ENCODE measurements at places on chromosomes 2 and 18.

DNA sequence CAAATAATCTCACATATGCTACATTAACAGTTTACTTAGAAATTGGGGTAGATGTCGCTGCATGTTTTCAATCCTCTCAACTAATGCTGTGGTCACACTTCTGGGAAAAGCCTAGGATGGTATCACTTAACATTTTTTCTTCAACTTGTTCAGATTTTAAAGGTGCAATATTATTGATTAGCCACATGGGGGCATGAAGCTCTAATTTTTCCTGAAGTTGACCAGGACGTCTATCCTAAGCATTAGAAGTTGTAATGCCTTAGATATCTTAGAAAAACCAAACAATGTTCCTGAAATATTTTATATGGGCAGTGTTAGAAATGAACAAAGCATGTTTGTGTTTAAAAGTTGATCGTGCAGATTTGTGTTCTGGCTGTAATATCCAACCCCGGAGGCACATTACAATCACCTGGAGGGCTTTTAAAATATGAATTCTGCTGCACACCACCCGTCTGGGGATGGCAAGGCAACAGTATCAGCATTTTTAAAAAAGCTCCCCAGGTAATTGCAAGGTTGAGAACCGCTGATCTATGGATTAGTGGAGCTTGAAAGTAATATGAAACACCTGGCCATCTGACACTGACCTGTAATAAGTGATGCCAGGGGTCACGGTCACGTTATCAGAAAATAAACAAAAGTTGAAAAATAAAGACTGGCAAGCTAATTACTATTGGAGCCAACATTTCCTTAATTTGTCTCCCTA, 100.5 kb upstream of the LMAN1 start:
- no peak for DNase-seq

DNA sequence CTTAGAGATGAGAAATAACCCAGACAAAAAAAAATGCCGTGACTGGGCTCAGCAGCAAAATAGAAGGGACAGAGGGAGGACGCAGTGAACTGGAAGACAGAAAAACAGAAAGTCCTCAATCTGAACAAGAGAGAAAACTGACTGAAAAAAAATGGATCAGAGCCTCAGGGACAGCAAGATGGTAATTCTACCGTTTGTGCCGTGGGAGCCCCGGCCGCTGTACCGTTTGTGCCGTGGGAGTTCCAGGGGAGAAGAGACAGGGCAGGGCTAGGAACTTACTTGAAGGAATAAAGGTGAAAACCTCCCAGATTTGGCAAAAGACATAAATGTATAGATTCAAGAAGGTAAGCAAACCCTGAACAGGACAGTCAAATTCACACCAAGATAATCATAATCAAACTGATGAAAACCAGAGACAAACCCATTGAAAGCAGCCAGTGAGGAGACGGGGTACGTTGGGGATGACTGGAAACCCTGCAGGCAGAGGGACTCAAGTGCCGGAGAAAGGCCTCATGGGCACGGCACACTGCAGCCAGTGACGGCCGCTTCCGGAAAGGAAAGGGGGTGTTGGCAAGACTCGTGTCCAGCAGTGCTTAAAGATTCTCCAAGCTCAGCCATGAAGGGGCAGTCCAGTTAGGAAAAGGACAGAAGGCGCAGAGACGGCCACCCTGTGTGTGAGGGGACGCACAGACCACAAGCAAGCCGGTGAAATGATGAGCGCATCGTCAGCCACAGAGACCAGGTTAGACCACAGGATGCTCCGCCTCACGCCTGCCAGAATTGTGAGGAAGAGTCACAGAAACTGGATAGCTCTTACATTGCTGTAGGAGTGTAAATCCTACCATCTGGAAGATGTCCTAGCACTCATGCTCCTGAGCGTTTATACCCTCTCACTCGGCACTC, 40.0 kb upstream of the NFATC1 start:
- no peak for DNase-seq

DNA sequence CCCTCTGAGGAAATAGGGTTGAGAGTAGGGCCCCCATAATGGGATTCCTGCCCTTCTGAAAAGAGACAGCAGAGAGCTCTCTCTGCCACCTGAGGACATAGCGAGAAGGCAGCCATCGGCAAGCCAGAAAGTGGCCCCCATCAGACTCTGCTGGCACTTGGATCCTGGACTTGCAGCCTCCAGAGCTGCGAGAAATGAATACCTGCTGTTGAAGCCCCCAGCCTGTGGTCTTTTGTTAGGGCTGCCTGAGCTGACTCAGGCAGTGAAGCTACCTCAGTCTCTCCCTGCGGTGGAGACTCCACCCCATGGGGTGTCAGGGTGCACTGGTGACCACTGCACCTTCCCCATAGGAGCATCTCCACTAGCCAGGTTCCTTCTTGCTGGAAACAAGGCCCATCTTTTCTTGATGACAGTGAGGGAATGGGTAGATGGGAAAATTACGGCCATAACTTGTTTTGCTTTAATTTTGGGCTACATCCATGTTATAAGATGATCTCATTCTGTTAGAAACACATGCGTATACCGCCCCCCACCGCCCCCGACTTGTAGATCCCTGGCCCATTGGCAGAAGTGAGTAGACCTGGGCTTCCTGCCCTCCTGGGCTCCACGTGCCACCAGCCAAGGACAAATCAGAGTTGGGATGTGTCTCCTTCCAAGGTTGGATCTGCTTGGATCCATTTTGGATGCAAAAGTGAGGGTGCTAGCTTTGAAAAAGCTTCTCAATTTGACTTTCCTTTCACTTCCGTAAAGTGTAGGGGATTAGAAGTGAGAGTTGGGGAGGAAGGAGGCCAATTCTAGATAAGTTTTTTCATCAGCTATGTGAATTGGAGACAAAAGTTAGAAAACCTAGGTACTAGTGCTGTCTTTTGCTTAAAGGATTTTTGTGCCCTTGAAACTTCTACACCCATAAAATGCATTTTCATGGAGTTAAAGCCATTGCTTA, 42.9 kb downstream of the NCK2 start:
- peak; percentile 43 for DNase-seq

GRCh38 chr2:230205721-230206120, 14.1 kb downstream of the SP110 start:
- no peak for DNase-seq

GRCh38 chr2:190582736-190583506, 48.4 kb upstream of the NEMP2 start:
- DNase-seq: no peak

DNA sequence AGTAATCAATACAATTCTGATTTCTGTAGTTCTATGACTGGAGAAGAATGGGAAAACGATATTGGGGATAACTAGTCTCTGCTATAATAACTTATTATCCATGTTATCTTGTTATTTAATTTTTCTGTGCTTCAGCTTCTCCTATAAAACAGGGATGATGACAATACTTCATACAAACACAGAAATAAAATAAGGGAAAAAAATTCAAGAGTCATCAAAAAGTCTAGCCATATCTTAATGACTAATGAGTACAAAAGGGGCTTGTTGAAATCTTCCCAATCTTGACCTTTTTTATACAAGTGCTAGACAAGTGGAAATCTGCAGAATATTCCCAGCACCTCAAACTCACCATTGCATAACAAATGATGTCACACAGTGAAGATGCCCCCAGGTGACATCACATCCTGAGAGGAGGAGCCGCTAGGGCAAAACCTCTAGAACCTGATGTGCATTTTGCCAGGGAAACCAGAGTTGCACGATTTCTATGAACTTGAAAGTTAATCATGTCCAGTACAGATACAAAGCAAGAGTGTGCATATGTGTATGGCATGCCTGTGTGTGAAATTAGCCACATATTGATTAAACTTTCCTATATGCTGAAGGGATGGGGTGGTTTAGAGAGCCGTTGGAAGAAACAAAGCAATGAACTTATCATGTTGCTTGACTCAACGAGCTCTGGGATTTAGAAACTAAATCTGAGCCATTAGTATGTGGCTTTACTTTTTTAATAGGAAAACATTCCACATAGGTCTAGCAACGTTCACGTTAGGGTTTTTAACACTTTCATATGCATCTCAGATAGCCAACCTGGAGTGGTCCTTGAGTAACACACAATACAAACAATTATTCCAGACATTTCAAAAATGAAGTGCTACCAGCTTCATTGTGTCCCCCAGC, 278.9 kb downstream of the SLC4A3 start:
- DNase-seq: no peak

GRCh38 chr2:167651406-167652151, 595.8 kb downstream of the STK39 start:
- no peak for DNase-seq

- DNase-seq: no peak
Observed at GRCh38 chr2:220930271-220931076, 641.6 kb downstream of the EPHA4 start.

DNA sequence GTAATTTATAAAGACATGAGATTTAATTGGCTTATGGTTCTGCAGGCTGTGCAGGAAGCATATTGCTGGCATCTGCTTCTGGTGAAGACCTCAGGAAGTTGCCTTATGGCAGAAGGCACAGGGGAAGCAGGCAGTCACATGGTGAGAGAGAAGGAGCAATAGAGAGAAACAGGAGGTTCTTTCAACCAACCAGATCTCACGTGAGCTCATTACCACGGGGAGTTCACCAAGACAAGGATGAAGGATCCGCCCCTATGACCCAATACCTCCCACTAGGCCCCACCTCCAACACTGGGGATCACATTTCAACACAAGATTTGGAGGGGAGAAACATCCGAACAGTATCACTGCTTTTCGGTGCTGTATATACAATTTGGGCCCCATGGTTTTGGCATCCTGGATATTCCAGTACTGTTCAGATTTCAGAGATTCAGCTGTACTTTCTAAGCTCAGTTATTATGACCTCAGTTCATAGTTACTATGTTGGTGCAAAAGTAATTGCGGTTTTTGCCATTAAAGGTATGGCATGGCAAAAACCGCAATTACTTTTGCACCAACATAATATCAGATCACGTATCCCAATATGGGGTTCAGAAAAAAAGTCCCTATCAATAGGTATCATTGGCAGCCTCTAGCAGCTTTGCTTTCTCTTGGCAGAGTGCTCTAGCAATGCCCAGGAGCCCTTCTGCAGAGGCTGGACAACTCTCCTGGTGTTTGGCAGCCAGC, 189.6 kb upstream of the SIX3 start:
- DNase-seq: no peak

DNA sequence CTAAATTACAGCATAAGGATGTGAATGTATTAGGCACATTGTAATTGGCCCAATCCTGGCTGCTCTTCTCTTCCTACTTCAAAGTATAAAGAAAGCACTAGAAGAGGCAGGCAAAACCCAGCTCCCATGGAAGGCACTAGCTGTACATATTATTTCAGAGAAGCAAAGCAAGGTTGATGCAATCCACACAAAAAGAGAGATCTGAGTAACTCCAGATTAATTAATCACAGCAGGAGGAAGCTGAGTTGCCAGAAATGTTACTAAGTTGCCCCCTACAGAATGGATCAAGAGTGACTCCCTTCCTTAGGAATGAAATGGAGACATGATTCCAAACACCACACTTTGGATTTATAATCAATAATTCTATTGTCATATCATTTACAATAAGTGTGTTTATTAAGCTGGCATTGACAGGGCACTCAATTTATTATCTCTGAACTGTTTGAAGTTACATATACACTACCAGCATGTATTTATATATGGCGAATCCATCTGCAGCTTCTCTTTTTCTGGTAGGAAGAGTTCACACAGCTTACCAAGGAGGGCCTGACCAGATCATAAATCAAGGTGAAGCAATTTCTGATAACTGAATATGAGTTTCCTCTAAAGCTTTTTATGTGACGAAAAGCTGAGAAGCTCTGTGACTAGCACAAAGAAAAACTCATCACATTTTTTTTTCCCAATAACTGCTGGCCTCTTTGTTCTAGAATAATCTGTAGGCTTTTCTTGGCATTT, 393.1 kb upstream of the LYPD1 start:
- DNase-seq: no peak

DNA sequence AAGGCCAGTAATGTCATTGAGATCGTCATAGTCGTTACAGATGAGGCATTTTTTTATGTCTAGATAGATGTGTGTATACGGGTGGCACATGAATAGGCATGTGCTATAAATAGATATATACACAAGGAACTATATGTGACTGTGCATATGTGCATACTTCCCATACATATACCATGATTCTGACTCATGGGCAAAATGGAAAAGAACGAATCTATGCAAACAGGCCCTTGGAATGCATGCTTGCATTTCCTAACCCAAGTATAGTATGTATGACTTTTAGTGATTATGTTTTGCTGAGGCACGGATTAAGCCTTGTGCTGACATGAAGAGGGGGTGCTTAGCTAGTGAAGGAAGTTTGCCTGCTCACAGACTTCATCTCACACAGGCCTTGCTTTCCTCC, 111.7 kb downstream of the BCL11A start:
- no peak for DNase-seq

GRCh38 chr2:227485429-227485828, 13.5 kb downstream of the AGFG1 start:
- DNase-seq: no peak

DNA sequence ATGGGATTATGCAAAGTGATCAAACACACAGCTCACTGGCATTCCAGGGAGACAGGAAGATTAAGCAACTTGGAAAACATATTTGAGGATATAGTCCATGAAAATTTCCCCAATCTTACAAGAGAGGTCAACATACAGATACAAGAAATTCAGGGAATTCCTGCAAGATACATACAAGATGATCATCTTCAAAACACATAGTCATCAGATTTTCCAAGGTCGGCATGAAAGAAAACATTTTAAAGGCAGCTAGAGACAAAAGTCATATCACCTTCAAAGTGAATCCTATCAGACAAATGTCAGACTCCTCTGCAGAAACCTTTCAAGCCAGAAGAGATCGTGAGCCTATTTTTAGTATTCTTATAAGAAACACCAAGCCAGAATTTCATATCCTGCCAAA, 1188.5 kb downstream of the LRP1B start:
- DNase-seq: no peak

GRCh38 chr18:44850001-44850400, 169.3 kb downstream of the SETBP1 start:
- DNase-seq: no peak

- no peak for DNase-seq
Observed at GRCh38 chr18:76144844-76145243, 350.2 kb downstream of the ZNF516 start.

GRCh38 chr2:86107031-86107430, 996 bp downstream of the PTCD3 start:
- no peak for DNase-seq

GRCh38 chr2:54559006-54559445, 102.9 kb downstream of the SPTBN1 start:
- DNase-seq: no peak
